ENCODE measurements at places on chromosomes 11 and 22.
A peak's percentile ranks its signal among the peaks of the same experiment; 100 is the strongest.

DNA sequence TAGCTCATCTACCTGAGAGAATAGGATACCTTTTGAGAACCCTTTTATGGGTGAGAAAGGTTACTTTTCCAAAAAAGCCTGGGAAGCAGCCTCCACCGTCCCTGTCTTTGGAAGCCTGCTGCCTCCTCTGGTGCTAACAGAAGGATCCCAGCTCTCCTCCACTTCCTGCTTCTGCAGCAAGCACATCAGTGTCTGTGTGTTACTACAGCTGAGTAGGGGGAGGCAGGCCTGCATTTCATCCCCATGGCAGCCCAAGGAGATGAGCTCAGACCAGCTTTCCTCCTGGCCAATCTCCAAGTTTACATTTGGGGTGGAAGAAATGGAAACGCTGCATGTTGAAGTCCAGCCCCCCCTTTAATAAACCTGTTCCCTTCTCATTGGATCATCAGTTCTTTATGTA lies 7.4 kb upstream of the CCDC34 start:
- no peak for DNase-seq

DNA sequence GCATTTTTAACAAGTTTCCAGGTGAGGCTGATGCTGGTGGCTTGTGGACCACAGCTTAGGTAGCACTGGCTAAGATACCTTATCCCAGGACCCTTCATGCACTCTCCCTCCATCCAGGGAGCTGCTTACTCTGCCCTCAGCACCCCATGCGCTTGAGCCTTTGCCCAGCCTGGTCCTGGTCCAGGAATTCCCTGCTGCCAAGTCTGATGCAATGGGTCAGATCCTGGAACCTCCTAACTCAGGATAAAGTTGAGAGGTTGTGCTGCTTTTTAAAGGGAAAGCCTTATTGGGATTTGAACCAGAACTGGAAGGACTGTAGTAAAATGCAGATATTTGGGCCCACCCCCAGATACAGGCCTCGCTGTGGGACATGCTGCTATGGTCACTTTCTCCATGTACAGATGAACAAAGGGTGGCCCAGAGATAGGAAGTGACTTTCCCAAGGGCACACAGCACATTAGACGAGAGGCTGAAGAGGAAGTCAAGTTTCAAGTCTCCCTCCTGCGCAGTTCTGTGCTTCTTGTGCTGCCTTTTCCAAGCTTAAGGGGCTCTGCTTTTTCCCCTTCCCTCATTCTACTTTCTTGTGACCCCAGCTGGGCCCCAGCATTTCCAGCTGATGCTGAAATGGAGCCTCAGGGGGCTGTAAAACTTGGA lies 824 bp upstream of the LGALS12 start:
- no peak for DNase-seq

- DNase-seq: no peak
These were observed 26.4 kb downstream of the C11orf91 start for GRCh38 chr11:33674035-33674814.

- DNase-seq: no peak
These were observed 484.7 kb upstream of the TENM4 start for GRCh38 chr11:79925570-79925969.

GRCh38 chr22:43154887-43155536 lies 3.7 kb downstream of the TSPO start:
- DNase-seq: no peak

GRCh38 chr22:38264322-38264843 lies 8.4 kb downstream of the TMEM184B start:
- no peak for DNase-seq

DNA sequence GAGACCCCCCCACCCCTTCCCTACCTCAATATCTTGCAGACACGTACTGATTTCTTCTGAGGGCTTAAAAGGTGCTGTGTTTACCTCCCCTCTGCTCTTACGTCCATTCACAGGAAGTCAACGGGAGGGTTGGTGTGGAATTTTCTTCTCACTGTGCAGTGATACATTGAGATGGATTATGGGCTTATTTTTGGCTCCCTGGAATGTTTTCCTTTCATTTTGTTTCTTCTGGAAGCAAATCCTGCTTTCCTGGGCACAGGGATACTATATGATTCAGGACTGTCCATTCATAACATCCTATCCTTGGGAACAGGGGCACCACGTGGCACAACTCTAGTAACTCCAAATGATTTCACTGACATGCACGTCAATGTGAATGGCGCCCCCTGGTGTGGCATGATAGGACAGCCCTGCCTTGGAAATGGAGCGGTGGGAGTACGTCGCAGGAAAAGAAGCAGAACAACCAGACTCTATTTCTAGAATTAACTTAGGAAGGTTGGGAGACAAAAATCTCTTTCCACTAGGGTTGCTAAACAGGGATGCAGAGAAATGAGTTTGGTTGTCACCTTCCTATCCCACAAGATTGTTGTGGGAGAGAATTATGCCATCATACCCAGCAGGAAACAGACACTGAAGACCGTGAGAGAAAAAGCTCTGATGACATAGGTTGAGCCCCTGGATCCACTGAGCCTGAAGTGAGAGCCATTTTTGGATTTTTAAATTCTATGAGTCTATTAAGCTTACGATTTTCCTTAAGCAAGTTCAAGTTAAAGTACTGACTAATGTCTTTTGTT lies 146.5 kb upstream of the RAG2 start:
- peak; percentile 70 for DNase-seq

GRCh38 chr11:126914166-126914565 lies 86.4 kb downstream of the KIRREL3 start:
- no peak for DNase-seq

- peak; percentile 52 for DNase-seq
These were observed 13.6 kb downstream of the KCTD17 start for GRCh38 chr22:37065180-37065579.

DNA sequence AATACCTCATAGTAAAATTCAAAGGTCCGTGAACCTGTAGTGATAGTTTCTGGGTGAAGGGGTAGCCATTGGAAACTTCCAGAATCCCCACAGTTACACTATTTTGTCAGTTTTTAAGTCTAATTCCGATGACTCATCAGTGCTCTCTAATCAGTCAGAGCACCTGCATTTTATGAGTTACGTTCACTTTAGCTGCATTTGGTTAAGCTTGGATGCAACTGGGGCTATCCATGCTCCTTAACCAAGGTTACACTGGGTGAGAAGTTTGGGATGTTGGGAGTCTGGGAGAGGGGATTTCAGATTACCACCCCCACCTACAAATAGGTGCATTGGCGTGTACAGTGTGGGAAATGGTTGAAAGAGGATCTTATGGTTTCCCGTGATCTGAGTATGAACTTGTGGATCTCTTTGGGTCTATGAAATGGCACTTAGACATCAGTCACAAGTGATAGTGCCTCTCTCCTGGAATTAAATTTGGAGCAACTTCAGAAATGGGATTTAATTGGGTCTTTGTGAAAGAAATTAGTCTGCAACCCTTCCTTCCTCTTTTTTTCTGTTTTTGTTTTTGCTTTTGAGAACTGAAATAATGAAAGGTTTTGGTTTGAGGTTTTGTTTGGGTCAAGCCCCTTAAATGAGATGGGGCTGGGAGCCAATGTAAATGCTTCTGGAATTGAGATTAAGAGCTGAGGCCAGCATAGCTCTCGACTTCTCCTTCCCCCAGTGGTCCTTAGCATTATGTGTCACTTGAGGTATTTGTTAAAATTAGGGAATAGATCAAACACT lies 31.5 kb downstream of the EHF start:
- DNase-seq: no peak

GRCh38 chr11:92396133-92396532 lies 171.5 kb downstream of the FAT3 start:
- DNase-seq: no peak

GRCh38 chr11:20592741-20593140 lies 6.7 kb upstream of the SLC6A5 start:
- no peak for DNase-seq

- no peak for DNase-seq
These were observed 10.4 kb downstream of the LMNTD2 start for GRCh38 chr11:550021-550745.

- no peak for DNase-seq
These were observed 68.7 kb downstream of the CCDC81 start for GRCh38 chr11:86443415-86443814.

GRCh38 chr11:70024773-70025045 lies 53.4 kb upstream of the ANO1 start:
- no peak for DNase-seq

DNA sequence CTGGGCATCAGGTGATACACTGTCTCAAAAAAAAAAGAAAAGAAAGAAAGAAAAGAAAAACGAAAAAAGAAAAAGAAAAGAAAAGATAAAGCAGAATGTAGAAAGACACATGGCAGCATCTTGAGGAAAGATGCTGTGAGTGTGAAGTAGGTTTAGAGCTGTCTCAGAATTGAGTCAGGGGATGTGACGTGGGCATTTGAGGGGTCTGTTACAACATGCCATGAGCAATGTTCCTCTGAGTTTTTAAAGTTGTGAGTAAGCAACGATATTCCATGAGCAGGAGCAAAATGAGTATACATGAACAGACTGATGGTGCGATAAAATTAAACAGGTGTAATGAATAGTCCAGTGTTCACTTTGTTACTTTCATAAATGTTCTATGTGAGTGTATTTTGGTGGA lies 11.3 kb upstream of the QSER1 start:
- DNase-seq: no peak

DNA sequence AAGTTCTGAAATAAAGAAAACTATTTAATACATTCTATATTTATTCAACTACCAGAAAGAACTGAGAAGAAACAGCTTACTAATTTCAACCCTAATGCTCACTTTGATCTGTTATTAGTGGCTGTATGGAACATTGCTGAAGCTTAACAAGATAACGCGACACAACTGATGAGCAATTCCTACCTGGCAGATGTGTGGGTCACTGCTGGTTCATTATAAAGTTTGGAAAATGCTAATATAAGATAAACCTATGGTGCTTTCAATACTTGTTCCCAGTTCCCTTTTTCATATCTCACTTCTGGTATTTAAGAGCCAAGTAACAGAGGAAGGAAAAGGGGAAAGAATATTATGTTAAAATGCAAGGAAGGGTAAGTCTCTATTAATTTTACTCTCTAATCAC lies 10.5 kb downstream of the CTSC start:
- DNase-seq: no peak

DNA sequence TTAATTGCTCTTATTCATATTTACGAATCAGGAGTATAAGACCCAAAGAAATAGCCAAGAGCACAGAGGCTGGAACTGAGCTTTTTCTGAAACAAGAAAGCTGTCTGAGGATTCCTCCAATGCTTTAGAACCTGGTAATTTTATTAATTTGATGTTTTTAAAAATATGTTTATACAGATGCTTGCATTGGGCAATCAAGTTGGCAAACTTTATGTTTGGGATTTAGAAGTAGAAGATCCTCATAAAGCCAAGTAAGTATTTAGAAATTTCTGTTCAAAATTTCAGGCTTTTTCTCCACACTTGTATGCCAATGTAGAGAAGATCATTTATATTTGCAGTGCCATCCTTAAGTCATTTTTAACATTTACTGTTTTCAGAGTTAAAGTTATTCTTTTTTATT lies 24.3 kb upstream of the HIKESHI start:
- no peak for DNase-seq

DNA sequence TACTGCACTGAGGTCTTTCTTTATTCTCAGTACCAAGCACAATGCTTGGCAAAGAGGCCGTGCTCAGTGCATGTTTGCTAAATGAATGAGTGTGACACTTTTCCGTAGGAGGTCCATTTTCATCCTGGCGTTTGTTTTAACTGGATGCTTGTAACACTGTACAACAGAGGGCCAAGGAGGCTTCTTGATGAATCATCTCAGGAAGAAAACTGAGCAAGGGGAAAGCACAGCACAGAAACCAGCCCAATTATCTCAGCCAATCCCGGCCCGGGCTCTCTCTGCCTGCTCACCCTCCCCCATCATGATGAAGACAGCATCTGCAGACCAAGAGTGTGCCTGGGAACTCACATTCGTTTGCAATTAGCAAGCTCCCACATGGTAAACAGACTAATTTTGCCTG lies 570.3 kb downstream of the OPCML start:
- DNase-seq: no peak

DNA sequence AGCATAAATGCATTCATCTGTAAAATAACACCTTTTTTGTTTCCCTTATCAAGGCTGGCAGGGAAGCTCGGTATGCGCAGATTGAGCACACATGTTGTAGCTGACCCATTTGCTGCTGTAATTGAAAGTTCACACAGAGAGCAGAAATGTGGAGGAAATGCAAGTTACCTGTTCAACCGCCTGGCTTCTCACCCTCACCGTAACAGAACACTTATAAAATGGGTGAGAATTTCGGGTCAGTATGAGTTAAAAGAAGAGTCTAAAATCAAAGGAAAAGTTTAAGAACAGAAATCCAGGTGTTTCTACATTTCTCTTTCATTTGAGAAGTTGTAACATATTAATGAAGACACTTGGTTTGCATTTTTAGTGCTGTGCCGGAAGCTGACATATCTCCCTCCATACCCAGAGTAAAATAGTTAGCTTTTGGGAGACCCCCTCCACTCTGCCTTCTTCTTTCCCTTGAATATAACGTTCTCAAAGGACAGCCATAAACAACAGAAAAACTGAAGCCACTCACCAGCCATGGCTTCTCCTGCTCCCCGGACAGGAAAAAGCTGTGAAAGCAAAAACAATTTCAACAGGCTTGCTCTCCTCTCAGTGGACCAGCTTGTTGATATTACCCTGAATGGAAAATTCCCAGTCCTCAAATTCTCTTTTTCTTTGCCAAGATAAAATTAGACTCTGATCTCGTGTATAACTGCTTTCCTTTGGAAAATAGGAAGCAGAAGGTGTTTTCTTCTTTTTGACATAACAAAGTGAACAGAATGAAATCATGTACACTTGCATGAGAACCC lies at the start of gene CASP12:
CASP12 (minus strand) TSS at position 570 of the 794 bp plus-strand sequence.
- DNase-seq: no peak

- no peak for DNase-seq
These were observed 112.2 kb downstream of the BRD1 start for GRCh38 chr22:49715450-49715849.

- DNase-seq: no peak
These were observed 88.1 kb downstream of the SERGEF start for GRCh38 chr11:17924713-17925112.

DNA sequence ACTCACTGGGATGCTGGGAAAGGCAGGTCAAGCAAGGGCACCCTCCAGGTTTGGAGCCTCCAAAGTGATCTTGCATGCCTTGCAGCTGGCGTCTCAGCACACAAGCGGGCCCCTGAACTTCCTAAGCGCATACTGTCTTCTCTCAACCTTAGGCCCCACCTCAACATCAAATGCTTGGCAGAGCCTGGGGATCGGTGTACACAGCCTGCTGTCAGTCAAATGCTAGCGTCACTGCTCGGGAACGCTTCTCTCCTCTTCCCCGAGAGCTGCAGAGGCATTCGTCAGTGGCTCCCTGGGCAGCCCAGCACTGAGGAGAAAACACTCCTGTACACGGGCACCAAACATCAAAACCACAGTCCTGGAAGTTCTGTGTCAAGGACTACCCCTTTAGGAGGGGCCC lies 124.9 kb downstream of the C11orf58 start:
- DNase-seq: no peak

DNA sequence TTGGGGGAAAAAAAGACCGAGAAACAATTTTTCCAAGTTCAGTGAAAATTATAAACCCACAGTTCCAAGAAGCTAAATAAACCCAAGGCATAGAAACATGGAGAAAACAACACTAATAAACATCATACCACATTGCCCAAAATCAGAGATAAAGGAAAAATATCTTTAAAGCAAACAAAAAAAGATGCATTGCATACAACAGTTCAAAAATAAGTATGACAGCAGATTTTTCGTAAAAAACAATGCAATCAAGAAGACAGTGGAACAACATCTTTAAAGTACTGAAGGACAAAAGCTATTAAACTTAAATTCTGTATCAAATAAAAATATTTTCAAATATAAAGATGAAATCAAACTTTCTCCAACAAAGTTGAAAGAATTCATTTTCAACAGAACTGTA lies 921.3 kb downstream of the METTL15 start:
- no peak for DNase-seq
